ENCODE measurements at places on chromosomes 7 and 10. TPM values are rescaled to one million over a fixed set of nuclear protein-coding genes. Genes with fewer than 3 reads are reported as not detected.

The CLCN1 gene
- total RNA-seq = not detected

DNA sequence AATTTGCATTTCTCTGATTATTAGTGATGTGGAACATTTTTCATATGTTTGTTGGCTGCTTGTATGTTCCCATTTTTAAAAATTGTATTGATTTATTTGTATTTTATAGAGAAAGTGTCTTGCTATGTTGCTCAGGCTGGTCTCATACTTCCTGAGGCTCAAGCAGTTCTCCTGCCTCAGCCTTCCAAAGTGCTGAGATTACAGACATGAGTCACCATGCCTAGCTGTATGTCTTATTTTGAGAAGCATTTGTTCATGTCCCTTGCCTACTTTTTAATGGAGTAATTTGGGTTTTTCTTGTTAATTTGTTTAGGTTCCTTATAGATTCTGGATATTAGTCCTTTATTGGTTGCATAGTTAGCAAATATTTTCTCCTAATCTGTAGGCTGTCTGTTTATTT lies 214.2 kb upstream of the KAT6B start:
- no peak for DNase-seq

- no peak for DNase-seq
Measured at GRCh38 chr7:91240376-91240941, 23.8 kb upstream of the FZD1 start.

- no peak for DNase-seq
Measured at GRCh38 chr10:5698062-5698461, 13.4 kb downstream of the TASOR2 start.

DNA sequence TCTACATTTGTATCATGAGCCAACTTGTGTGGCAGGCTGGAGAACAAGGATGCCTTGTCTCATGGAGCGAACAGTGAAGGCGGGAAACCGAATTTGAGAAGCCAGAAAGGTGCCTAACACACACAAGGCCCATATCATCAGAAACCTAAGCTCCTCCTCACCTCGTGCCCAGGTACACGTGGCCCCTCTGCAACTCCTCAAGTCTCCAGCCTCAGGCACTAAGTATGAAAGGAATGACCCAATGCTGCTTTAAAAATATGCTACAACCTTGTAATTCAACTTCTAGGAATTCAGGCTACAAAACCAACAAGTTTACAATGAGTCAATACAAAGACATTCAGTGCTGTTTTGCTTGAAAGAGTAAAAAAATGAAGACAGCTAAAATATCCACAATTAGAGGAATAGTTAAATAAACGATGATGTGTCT lies 95.7 kb downstream of the CDK6 start:
- DNase-seq = no peak

GRCh38 chr7:2930310-2931033 lies 86.4 kb upstream of the GNA12 start:
- no peak for DNase-seq

The WASL gene
- total RNA-seq = 20.9 TPM

DNA sequence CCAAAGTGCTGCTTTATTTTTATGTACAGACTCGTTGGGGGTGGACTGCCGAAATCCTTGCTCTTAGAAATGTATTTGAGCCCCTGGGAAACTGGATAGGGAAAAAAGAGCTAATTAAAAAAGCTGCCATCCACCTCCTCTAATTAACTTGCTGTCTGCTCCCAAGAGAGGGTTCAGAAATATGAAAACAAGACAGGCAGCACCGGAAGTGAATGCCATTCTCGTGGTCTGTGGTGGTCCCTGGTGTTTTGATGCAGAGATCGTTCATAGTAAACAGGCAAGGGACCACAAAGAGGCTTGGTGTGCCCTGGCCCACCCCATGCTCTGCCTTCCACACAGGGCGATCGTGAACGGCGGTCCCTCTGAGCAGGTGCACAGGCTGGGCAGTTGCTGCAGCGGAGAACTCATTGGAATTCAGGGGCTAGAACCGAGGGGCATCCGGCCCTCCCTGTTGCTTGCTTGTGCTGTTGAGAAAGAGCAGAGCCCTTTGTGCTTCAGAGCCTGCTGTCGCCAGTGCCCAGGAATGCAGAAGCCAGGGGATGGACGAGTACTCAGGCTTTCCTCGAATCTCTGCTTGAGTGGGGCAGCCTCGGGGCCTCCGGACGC lies 79.1 kb upstream of the BTBD16 start:
- DNase-seq = no peak

DNA sequence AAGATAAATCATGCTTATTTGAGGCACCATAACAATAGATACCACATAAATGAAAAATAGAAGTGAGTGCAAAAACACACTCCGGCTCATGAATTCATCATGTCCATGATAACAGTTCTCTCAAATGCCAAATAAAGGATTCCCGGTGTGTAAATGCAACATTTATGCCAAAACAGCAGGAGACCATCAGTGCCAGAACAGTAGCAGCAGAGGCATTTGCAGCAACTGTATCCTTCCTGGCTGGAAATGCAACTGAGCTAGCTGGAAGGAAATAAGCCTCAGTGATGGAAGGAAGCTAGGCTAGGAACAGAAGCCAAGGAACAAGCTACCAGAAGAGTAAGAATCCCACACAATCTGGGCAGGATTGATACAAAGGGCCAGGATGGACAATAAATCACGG lies 79.9 kb upstream of the THSD7A start:
- no peak for DNase-seq

The NAT16 gene
- not detected for total RNA-seq

DNA sequence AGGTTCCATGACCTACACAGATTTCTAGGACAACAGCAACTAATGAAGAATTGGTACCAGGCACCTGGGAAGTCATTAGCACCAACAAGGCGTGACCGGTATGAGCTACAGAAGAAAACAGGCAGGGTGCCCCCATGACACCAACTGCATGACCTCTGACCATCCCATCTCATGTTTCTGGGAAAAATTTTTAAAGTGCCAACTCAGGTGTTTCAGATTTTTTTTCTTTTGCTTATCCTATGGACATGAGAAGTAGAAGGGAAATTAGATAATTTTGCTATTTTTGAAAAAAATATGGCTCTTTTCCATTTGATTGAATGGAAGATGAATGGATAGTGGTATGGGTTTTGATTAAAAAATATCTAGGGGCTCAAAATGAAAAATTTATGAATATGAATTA lies 154.8 kb downstream of the NRCAM start:
- no peak for DNase-seq

The LIMK1 gene
- total RNA-seq = 14.7 TPM

DNA sequence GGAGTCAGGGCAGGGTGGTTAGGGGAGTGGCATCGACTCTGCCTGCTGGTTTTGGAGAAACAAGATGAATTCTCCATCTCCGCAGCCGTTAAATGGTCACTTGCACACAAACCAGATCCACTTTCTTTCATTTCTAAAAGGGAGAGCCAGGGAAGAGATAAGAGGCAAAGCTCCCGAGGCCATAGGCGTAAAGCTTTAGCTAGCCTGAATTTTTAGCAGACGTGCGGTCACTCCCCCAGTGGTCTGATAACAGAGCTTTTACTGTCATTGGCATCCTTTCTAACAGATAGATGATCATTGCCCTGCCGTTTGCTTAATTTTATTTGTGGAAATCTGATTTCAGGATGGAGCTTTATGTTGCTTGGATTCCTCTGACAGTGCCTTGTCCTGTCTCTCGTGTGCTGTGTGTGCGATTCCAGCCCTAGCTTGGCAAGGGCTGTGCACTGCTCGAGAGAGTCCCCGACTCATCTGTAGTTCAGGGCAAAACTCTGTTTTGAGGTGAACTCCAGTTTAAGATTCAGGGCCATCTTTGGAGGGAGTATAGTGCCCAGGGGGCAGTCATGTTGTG lies 62.5 kb downstream of the GATA3 start:
- no peak for DNase-seq

Data from right atrium auricular region (tissue), 2 donors.